M059J (cell line): ENCODE measurements at places on chromosomes 7 and 10. TPM values are rescaled to one million over a fixed set of nuclear protein-coding genes. Genes with fewer than 3 reads are reported as not detected.

The GBF1 gene
- total RNA-seq, result 34.4 and 54.7 TPM in 2 replicates

The TUBB8 gene
- total RNA-seq, result 0.22 TPM in 1 of 2 replicates, not detected in the other

The MRLN gene
- total RNA-seq, result not detected in 2 replicates

The TMEM229A gene
- total RNA-seq, result not detected in 2 replicates

The HABP2 gene
- total RNA-seq, result not detected in 2 replicates
